T-helper 2 cell treated with Interferon-gamma antibody and Interleukin-4, amounts not matched to agents 5 μg/mL and 100 μg/mL, for 36 hours (primary cell): ENCODE measurements at places on chromosomes 1 and 21.
A peak's percentile ranks its signal among the peaks of the same experiment; 100 is the strongest.

DNA sequence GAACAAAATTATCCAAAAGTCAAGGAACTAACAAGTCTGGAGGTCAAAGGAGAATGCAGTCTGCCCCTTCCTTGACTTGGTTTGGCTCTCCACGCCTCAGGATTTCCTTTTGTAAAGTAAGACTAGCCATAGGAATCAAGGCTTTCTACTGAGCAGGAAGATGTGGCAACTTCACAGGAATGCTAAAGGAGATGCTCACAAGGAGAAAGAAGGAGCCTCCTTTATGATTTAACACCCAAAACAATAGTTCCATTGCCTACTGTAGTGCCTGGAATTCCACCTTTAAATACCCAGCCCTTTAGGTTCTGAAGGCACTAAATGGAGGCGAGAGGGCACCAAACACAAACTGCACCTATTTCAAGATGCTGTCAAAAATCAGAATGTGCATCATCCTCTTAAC is 176.3 kb upstream of the NFIA start:
- no peak overlapping the region for H3K4me3 ChIP-seq
- DNase-seq, result no peak
- H3K27me3 ChIP-seq, result no peaks in the 10 kb centered on the region

DNA sequence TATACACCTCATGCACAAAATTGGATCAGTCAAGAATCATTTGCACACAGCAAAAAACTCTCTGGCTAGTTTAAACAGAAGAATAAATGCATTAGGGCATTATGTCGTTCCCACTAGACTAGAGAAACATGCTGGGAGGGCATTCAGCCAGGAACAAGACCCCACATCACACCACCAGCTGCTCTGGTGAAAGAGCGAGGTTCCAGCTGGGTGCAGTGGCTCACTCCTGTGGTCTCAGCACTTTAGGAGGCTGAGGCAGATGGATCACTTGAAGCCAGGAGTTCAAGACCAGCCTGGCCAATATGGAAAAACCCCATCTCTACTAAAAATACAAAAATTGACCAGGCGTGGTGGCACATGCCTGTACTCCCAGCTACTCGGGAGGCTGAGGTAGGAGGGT is 52.1 kb upstream of the BACE2 start:
- H3K4me3 ChIP-seq, result no peak overlapping the region
- H3K4me1 ChIP-seq, result peaks cover 12% of the 10 kb centered on the region
- no peak for DNase-seq

- peaks cover 37% of the 10 kb centered on the region for H3K4me1 ChIP-seq
- peak overlapping the region; percentile 97 for H3K27ac ChIP-seq
- no peak for DNase-seq
- peaks cover 34% of the 10 kb centered on the region for H3K36me3 ChIP-seq
- no peaks in the 10 kb centered on the region for H3K27me3 ChIP-seq
Measured at GRCh38 chr1:185318431-185319138, 1.5 kb upstream of the IVNS1ABP start.

DNA sequence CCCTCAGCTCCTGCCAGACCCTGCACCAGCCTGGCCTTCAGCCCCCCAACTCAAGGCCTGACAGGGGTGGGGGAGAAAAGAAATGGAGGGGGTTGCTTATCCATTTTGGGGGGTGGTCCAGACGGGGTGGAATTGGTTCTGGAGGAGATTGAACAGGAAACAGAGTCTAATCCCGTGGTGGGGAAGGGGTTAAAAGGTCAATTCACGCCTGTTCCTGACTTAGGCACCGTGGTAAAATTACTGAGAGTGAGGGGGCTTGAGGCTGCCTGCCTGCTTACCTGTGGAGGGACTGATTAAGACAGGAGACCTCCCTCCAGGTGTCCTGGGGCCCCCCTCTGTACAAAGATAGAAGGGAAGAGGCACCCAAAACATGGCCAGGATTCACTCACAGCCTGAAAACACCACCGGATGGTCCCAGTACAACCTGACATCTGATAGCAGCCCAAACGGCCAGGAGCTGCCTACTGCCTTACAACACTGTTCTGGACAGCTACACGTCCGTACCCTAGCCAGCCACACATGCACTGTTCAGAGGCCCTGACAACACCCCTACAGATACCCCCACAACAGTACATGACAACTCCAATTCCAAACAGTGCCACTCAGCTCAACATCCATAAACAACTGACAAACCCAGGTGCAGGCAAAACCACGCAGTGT is 31.8 kb downstream of the AHDC1 start:
- H3K27me3 ChIP-seq, result peaks cover 22% of the 10 kb centered on the region
- peaks cover 2% of the 10 kb centered on the region for H3K36me3 ChIP-seq
- peaks cover 14% of the 10 kb centered on the region for H3K4me1 ChIP-seq
- DNase-seq, result no peak

DNA sequence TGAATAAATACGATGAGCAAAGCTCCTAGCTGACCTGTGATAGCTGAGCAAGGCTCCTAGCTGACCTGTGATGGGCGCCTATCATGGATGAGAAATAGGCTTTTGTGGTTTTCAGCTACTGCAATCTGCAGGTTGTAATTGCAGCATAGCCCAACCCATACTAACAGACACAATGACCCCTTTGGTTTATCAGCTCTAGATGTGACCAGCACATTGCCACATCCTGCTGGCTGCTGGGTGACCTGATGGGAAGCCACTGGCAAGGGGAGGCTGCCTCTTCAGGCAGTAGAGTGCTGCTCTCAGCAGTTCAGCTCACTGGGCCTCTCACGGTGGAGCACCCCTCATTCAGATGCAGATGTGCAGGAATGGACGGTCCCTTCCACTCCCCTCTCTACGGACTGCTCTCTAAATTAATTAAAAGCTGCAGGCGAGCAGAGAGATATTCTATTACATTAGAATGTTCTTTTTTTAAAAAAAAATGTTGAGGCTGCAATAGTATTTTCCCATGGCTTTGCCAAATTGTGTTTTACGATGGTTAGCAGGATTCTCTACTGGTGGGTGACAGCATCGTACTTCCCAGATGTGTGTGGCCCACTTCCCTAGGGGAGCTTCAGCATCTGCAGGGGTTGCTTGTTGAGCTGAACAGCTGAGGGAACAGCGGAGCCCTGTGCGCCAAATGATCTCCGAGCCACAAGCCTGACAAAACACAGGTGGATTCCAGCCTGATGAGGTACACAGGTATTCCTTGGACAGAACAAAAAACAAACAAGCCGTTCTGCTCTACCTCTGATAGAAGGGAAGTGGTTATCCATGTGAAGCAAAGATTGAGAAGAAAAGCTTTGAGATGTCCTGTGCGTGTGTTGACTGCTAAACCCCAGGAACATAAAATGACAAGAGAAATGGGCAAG is 65.0 kb downstream of the SYT6 start:
- DNase-seq, result no peak
- peaks cover 19% of the 10 kb centered on the region for H3K27me3 ChIP-seq
- H3K4me1 ChIP-seq, result no peaks in the 10 kb centered on the region
- no peaks in the 10 kb centered on the region for H3K36me3 ChIP-seq
- H3K27ac ChIP-seq, result no peak overlapping the region

DNA sequence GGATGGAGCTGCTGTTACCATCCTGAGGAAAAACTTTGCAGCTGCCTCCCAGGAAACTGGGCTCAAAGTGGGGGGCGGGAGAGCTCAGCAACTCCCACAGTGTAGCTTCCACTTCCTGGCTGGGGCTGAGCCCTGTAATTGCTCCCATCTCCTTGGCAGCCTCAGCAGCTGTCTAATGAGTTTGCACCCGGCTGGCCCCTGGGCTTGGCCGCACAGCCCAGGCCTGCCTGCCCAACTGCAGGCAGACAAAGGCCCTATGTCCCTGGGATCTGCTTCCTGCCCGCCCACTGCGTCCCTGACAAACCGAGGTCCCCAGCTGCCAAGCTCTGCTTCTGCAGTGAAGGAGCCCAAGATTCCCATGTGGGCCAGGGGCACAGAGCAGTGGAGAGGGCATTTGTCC is 30.1 kb downstream of the EDN2 start:
- H3K4me1 ChIP-seq, result no peaks in the 10 kb centered on the region
- H3K27me3 ChIP-seq, result peaks cover 3% of the 10 kb centered on the region
- no peak overlapping the region for H3K4me3 ChIP-seq
- no peaks in the 10 kb centered on the region for H3K36me3 ChIP-seq
- no peak overlapping the region for H3K27ac ChIP-seq
- DNase-seq, result no peak

DNA sequence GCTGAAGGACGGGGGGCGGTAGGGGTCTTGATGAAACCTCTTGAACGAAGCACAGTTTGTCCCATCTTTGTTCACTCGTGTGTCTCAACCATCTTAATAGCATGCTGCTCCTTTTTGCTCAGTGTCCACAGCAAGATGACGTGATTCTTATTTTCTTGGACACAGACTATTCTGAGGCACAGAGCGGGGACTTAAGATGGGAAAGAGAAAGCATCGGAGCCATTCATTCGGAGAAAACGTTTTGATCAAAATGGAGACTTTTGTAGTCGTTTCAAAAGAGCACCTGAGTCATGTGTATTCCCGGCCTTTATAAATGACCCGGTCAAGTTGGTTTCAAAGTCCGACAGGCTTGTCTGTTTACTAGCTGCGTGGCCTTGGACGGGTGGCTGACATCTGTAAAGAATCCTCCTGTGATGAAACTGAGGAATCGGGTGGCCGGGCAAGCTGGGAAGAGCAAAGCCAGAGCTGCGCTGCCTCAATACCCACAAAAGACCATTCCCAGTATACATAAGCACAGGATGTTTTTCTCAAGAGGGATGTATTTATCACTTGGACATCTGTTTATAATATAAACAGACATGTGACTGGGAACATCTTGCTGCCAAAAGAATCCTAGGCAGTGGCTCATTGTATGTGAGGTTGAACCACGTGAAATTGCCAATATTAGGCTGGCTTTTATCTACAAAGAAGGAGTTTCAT is 18.5 kb downstream of the ETS2 start:
- H3K27ac ChIP-seq, result peak overlapping the region; percentile 5
- no peaks in the 10 kb centered on the region for H3K27me3 ChIP-seq
- H3K36me3 ChIP-seq, result peaks cover 53% of the 10 kb centered on the region

GRCh38 chr1:202176949-202177927 is 16.4 kb upstream of the LGR6 start:
- no peaks in the 10 kb centered on the region for H3K4me1 ChIP-seq
- no peak for DNase-seq
- no peaks in the 10 kb centered on the region for H3K27me3 ChIP-seq
- H3K27ac ChIP-seq, result no peak overlapping the region

DNA sequence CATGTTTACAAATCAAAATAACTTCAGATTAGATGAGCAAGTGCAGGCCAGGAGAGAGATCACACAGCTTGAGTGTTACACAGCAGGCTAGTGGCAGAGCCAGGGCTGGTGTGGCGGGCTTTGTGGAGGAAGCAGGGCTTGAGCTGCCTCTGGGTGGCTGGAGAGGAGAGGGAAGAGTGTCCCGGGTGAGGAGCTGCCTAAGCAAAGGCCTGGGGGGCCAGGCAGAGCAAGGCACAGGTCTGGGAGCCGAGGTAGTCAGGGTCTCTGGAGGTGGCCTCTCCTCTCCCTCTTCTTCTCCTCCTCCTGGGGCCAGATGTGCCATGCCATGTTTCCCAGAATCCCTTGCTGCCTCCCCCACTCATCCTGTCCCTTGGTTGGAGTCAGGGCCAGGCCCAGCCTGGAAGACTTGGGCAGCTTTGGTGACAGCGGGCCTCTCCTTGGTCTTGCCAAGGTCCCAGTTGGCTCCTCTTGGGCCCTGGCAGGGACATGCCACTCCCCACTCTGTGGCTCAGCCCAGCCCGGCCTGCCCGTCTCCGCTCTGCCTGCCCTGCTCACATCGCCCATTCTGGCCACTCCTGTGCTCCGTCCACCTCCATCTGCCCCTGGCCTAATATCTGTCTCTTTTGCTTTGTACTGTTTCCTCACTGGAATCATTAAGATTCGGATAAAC is 70.3 kb downstream of the PTPRU start:
- H3K36me3 ChIP-seq, result no peaks in the 10 kb centered on the region
- no peak overlapping the region for H3K4me3 ChIP-seq
- no peaks in the 10 kb centered on the region for H3K4me1 ChIP-seq
- no peak overlapping the region for H3K27ac ChIP-seq
- H3K27me3 ChIP-seq, result peaks cover 3% of the 10 kb centered on the region
- no peak for DNase-seq

DNA sequence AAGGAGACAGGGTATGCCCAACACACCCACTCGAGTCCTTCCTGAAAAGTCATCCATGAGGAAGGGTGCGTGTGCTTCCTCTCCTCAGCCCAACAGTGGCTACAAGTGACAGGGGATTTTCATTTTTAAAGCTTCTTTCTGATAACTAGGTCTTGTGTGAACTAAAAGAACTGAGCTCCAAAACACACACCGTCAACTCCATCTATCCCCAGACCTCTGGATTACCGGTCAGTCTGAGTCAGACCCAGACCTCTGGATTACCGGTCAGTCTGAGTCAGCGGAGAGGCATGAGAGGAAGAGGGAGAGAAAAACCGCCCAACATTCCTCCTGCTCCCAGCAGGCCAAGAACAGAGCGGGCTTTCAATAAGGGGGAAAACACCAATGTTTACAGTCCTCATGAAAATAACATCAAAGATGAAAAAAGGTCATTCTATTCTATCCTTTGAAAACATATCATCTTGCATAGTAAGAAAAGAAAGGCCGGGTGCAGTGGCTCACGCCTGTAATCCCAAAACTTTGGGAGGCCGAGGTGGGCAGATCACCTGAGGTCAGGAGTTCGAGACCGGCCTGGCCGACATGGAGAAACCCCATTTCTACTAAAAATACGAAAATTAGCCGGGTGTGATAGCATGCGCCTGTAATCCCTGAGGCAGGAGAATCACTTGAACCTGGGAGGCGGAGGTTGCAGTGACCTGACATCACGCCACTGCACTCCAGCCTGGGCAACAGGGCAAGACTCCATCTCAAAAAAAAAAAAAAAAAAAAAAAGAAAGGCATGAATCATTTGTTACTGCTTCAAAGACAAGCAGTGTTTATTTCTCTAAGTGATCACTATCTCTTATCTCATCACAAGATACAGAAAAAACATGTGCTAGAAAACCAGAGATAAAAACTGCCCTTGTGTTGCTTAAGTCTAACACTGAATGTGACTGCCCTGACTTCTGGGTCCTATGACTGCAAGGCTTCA is 3.4 kb downstream of the PTTG1IP start:
- H3K4me1 ChIP-seq, result peaks cover 72% of the 10 kb centered on the region
- peaks cover 20% of the 10 kb centered on the region for H3K36me3 ChIP-seq
- H3K4me3 ChIP-seq, result peak overlapping the region; percentile 95
- H3K27me3 ChIP-seq, result no peaks in the 10 kb centered on the region
- peak overlapping the region; percentile 89 for H3K27ac ChIP-seq

DNA sequence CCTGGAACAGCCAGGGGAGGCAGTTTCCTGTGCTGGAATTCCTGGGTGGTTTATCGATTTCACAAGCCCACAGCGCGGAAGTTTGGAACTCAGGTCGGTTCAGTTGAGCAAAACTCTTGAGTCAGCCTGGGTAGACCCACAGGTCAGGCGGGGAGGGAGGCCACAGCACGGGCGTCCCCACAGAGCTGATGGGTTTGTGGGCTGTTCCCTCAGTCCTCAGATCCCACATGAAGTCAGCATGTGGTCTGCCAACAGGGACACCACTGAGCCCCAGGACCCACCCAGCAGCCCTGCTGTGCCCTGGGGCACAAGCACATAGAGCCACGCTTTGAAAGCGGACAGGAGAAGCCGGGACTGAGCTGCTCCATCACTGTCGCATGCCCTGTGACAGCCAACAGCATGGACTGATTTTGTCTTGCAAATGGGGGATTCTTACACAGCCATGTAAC is 17.4 kb downstream of the BMP8A start:
- no peaks in the 10 kb centered on the region for H3K36me3 ChIP-seq
- DNase-seq, result no peak
- H3K4me1 ChIP-seq, result peaks cover 9% of the 10 kb centered on the region
- H3K27ac ChIP-seq, result no peak overlapping the region

GRCh38 chr1:178921499-178921898 is 50.6 kb upstream of the ANGPTL1 start:
- H3K36me3 ChIP-seq, result no peaks in the 10 kb centered on the region
- H3K27me3 ChIP-seq, result peaks cover 12% of the 10 kb centered on the region
- DNase-seq, result no peak
- H3K27ac ChIP-seq, result no peak overlapping the region
- no peak overlapping the region for H3K4me3 ChIP-seq
